ENCODE measurements at places on chromosomes 16 and 17.

DNA sequence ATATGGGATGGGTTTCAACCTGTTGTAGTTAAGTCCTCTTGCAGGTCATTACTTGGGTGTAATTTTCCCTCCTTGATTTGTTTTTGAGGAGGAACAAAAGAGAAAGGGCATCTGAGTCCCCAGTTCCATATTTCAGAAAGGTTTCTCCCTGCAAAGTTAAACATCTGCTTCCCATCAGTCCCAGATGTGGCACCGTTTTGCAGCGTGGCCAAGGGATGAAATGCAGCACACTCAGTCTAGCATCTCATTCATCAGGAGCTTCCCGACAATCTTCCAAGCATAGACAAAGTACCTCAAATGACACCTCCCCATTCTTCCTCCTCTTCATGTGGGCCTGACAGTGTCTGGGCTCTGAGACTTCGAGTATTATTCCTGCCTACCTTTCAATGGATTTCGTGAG, 363.7 kb upstream of the SOX9 start:
- no peak for DNase-seq

- no peak for DNase-seq
These were observed 167.6 kb upstream of the FAM20A start for GRCh38 chr17:68768804-68769203.

- DNase-seq, result no peak
These were observed 12.0 kb upstream of the EVPL start for GRCh38 chr17:76039121-76039520.

DNA sequence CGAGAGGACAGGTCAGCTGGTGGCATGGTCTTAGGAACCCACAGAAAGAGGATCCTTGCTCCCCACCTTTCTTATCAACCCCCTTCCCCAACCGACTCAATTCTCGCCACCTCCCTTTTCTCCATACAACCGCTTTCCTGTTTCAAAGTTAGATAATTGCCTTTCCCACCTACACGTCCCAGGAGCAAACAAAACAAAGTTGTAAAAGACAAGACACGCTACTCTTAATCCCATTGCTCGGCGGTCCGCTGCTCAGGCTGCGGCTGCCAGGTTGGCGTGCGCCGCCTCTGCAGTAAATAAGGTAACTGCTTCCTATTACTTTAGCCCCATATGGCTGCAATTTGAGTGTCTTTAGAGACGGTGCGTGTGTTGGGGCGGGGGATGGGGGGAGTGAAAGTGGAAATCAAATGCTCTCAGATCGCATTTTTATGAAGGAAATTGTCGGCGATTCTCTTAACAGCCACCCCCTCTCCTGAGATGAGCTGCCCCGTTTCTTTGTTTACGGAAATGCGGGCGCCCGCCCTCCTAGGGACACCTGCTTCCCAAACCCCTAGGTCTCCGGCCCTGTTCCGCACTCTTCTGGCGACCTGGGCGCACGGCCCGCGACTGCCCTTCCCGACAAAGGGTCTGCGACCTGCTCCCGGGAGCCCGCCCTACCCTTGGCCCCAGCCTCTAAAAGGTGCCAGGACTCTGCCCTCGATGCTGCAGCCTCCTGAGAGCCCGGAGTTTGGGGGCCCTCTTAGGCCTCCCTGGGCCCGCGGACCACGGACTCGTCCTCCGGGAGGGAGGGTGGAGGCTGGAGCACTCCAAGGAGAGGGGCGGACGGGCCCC, 3.7 kb upstream of the CBX8 start:
- DNase-seq, result peak; percentile 72

DNA sequence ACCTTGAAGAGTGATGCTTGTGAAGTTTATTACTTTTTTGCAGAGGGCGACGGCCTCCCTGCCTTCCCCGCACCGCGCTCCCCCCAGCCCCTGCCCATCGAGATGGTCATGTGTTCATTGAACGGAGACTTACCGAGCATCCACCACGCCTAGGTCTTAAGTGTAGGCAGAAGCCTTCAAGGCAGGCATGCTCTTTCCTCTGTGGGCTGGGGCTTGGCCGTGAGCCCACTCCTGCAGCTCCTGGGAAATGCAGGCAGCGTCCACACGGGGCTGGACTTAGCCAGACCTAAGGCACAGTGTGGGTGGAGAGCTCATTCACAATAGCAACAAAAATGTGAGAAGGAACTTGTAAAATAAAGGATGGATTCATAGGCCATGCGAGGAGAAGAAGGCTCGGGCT, 19.2 kb downstream of the RNF213 start:
- peak; percentile 58 for DNase-seq

- no peak for DNase-seq
These were observed 40.1 kb downstream of the BPTF start for GRCh38 chr17:67865438-67865837.

- DNase-seq, result no peak
These were observed 78.3 kb upstream of the CIBAR2 start for GRCh38 chr16:85190572-85190971.

DNA sequence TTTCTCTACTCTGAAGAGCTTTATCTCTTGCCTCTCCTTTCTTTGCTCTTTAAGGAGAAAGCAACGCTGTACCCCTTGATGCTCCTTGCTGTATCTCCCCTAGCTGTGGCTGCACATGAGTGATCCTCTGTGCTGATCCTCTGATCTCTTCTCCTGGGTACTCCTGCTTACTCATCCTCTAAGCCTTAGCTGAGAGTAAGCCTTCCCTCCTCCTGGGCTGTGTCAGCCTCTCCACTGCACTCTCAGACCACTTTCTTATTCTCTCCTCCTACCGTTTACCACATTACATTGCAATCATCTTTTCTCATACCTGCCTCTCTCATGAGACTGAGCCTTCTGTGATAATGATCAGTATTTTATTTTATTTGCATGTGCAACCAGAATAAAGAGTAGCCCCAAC, 25.1 kb downstream of the SOX9 start:
- no peak for DNase-seq

GRCh38 chr16:51276336-51276735, 125.3 kb upstream of the SALL1 start:
- DNase-seq, result no peak

DNA sequence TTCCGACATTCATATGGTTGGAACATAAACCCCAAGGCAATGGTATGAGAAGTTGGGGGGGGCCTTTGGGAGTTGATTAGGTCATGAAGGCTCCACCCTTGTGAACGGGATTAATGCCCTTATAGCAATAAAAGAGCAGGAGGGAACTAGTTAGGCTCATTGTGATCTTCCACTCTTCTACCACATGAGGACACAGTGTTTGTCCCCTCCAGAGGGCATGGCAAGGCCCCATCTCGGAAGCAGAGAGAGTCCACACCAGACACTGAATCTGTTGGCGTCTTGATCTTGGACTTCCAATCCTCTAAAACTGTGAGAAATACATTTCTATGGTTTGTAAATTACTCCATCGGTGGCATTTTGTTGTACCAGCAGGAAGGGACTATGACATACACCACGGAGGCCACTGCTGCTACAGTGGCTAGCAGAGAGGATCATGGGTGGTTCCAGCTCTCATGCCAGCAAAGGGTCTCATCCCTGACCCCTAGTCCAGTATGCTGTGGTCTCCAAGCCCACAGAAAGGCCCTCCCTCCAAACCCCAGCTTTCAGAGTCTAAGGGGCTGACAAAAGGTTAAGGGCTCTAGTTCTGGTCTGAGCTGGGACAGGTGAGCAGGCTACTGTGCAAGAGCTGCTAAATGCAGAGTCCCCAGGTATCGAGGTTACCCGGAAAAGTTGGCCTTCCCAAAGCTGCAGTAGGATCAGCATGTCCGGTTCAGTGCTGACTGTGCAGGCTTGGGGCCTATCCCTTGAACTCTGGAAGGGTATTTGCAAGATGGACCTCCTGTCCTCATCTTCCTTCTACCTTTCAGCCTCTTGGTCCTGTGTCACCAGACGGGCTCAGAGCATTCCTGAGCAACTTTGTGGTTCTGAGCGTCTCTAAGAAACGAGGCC, 12.2 kb downstream of the CCR7 start:
- DNase-seq, result peak; percentile 13

- DNase-seq, result no peak
These were observed 49.8 kb downstream of the IRF8 start for GRCh38 chr16:85948616-85949265.

- DNase-seq, result no peak
These were observed 4.8 kb downstream of the PRR11 start for GRCh38 chr17:59160157-59161025.

All from right hindlimb (tissue), 1 donor.